ENCODE measurements at places on chromosomes 6 and 20.

DNA sequence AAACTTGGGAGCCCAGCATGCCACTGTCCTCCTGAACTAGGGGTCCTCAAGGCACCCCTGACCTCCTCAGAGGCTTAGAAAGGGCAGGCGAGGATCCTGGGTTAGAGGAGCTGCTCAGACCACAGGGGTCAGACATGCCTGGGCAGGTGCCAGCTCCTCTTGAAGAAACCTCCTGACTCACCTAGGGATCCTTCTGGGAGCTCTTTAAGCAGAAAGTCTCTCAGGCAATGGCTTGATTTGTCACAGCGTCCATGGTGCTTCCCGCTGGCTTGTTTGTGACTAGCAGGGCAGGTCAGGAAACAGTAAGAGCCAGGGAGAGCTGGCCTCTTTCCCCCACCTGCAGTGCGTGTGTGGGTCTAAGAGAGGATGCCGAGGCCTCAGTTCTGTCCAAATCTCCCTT is 174.5 kb upstream of the SNX9 start:
- DNase-seq: no peak

GRCh38 chr6:119791736-119792135 is 442.2 kb upstream of the MAN1A1 start:
- DNase-seq: no peak

GRCh38 chr20:43383026-43383795 is 74.5 kb upstream of the SRSF6 start:
- DNase-seq: no peak

DNA sequence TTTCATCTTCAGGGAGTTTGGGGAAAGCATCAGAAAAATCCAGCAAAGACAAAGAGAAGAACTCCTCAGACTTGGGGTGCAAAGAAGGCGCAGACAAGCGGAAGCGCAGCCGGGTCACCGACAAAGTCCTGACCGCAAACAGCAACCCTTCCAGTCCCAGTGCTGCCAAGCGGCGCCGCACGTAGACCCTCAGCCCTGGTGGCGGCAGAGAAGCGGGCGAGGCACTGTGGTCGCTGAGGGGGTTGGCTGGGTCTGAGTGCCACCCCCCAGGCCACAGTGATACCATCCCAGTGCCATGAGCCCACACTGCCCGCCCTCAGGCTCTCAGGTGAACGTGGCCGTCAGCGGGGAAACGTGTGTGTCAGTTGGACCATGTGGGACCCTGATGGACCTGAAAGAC is 3.2 kb downstream of the MRGBP start:
- DNase-seq: no peak

GRCh38 chr20:12957968-12958367 is 50.8 kb upstream of the SPTLC3 start:
- DNase-seq: no peak
